ENCODE measurements at places on chromosomes 12 and 14.
A peak's percentile ranks its signal among the peaks of the same experiment; 100 is the strongest.

GRCh38 chr12:3559601-3560294, 68.7 kb downstream of the PRMT8 start:
- DNase-seq, result no peak

DNA sequence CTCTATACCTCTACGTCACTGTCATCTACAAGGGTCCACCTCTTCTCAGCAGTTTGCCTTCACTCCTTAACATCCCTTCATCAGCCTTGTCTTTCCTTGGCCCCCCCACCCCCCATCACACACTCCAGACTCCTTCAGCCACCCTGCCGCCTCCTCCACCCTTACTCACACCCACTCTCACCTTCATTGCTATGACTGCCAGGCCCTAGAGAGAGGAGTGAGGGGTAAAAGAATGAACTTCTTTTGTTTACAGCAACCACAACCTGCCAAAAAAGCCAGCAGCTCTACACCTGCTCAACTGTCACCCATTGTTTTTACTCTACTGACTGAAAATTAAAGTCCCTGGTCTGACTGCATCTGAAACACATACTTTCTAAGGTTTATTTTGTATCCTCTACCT, 112.8 kb downstream of the DUSP6 start:
- DNase-seq, result no peak

GRCh38 chr12:80165746-80166145, 66.4 kb downstream of the OTOGL start:
- no peak for DNase-seq

- DNase-seq, result peak; percentile 46
Observed at GRCh38 chr14:61754627-61755381, 7.4 kb upstream of the SNAPC1 start.

GRCh38 chr12:47762850-47763465, 4.3 kb upstream of the RAPGEF3 start:
- no peak for DNase-seq

- peak; percentile 33 for DNase-seq
Observed at GRCh38 chr14:81252278-81252677, 31.5 kb upstream of the GTF2A1 start.

DNA sequence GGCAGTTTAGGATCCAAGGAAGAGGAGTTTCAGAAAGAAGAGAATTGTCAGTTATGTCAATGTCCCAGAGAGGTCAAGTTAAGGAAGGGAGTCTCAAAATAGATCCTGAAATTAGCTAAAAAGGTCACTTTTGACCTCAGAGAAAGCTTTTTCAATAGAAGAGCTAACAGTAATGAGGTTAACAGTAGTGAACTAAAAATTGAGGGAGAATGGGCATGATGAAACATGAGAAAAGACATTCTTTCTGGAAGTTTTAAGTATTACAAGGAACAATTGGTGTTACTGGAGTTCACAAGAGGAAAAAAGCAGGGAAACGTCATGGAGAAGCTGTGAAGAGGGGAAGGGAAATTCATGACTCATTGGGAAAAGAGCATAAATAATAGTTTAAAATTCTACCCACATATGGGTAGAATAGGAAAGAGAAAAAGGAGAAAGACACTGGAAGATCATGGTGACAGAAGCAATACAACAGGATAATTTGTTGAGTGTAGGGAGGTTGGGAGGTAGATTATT, 381.2 kb upstream of the FAR2 start:
- no peak for DNase-seq

DNA sequence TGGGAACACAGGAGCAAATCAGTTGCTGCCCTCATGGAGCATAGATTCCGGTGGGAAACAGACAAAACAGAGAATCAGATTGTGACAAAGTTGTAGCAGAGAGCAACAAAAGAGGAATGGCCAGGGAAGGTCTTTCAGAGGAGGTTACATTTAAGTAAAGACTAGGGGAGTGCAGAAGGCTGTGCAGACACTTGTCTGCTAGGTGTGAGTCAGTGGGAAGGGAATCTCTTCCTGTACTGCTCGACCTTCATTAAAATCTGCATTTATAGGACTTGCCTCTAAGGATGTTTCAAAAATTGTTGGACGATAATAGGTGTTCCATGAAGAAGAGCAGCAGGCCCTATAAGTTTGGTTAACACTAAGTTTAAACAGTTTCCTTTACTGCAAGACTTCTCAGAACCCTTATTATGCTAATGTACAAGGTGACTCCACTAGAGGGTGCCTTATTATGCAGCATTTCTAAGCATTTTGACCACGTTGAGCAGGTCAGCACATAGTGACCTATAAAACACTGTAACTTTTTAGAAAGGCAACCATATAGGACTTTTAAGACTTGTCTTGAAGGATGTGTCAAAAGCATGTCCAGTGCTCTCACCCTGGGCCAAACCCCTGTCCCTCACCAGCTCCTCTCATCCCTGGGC, 91.8 kb upstream of the RIC8B start:
- peak; percentile 8 for DNase-seq

Data from GM23338 (cell line).